ENCODE measurements at places on chromosomes 3 and 15.

- H3K27me3 ChIP-seq, result no peaks in the 10 kb centered on the region
- H3K4me1 ChIP-seq, result peaks cover 27% of the 10 kb centered on the region
- DNase-seq, result no peak
- H3K4me3 ChIP-seq, result no peak overlapping the region
- H3K27ac ChIP-seq, result peak overlapping the region; percentile 49
Observed at GRCh38 chr15:60408463-60408981, 10.7 kb upstream of the ANXA2 start.

DNA sequence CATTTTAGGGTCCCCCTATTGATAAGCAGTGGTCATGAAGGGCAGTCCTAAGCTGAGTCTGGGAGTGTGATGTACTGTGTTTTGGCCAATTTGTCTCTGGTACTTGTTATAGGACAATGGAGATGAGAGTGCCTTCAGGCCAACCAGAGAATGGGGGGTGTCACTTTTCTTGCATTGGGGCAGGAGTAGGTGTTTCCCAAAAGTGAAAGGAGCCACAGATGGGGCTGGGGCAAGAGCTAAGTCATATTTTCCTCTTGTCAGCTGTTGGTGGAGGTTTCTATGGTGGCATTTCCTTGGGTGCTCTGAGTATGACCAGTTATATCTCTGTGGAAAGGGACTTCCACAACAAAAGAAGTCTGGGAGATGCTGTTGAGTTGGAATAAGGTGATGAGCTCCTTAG lies 24.7 kb upstream of the BSN start:
- DNase-seq, result no peak
- peaks cover 19% of the 10 kb centered on the region for H3K36me3 ChIP-seq
- H3K4me1 ChIP-seq, result no peaks in the 10 kb centered on the region
- no peaks in the 10 kb centered on the region for H3K27me3 ChIP-seq
- no peak overlapping the region for H3K4me3 ChIP-seq

DNA sequence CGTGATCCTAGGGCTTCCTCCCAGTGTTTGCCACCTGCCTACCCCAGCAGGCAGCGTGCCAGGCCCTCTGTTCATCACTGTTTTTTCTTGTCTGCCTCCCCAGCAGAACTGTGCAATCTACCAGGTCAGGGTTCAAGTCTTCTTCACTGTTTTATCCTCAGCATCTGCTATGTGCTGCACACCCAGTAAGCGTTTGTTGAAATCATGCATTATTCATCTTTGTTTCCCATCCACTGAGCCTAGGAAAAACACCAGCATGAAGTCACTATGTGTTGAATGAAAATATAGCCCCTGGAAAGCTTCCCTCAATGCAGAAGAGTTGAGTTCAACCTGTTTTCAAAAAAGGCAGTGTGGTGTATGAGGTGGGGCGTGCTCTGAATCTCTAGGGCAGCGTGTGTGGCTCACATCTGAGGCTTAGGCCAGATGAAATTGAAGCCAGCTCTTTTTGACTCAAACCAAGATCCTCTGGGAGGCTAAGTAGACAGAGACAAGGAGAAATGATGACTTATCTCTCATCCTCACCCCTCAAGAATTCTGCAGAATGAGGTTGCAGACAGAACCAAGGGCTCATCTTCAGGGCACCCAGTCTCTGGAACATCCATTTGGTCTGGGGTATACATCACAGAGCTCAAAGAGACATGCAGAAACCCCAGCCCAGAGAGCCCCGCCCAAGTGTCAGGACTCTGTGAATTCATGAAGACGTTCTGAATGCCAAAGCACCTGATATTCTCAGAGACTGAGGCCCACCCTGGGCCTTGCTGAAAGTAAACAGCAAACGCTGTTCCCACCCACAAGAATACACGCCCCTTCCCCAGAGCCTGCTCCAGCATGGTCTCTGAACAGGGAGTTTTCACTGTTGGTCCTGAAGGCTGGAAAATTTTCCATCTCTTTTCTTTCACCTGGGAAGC lies 5.7 kb upstream of the CAV3 start:
- DNase-seq, result peak; percentile 47
- no peaks in the 10 kb centered on the region for H3K27me3 ChIP-seq
- no peaks in the 10 kb centered on the region for H3K36me3 ChIP-seq
- no peak overlapping the region for H3K4me3 ChIP-seq

DNA sequence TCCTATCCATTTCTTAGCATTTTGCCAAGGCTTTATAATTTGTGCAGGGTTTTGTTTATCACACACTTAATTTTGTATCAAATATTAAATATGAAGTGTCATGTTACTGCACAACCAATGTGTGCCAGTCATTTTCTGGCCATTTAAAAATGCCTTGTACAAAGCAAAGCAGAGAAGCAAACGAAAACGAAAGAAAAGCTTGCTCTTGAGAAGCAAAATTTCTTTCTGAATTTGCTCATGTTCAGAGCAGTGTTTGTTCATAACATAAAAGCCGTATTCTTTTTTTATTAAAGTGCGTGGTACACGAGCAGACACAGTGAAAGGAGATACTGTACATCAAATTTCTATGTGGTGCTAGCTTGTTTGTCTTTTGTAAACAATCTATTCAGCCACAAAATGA lies 792.6 kb downstream of the NAALADL2 start:
- H3K27me3 ChIP-seq, result no peaks in the 10 kb centered on the region
- H3K27ac ChIP-seq, result no peak overlapping the region
- no peaks in the 10 kb centered on the region for H3K36me3 ChIP-seq
- H3K4me3 ChIP-seq, result no peak overlapping the region
